ENCODE measurements at places on chromosomes 1 and 21.

DNA sequence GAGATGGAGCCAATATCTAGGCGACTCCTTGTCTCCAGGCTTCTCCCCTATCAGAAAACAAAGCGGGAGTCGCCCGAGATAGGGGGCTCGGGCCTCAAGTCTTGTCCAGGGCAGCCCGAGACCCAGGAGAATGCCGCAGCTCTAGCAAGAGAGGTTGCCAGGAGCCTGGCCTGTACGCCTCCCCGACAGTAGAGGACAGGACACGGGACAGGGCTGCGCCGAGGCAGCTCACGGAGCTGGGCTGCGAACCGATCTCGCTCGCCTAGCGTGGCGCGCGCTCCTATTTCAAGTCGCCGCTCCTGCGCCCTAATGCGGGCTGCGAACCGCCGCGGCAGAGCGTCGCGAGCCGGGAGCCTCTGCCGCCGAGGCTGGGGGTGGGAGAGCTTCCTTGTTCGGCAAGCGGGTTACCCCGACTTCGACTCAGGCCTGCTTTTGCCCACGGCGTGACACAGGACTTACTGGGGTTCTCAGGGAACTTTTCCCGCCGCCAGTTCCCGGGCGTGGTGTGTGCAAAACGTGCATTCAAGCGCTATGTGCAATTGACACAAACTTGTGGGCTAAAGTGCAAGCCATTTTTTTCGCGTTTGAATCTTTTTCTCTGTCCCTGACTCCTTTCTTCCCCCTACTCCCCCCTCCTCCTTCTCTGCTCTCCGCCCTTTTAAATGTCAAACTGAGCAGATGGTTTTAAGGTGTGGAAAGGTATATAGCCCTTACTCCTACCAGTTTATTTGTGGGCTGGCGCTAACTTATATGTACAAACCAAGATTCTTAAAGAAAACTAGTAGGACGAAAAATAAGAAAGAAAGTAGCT is 2.4 kb upstream of the PROX1 start:
- DNase-seq = peak; percentile 29

- no peak for DNase-seq
Observed at GRCh38 chr21:41966872-41967621, 13.2 kb upstream of the C2CD2 start.

- no peak for DNase-seq
Observed at GRCh38 chr21:38712664-38713063, 93.1 kb upstream of the ETS2 start.

DNA sequence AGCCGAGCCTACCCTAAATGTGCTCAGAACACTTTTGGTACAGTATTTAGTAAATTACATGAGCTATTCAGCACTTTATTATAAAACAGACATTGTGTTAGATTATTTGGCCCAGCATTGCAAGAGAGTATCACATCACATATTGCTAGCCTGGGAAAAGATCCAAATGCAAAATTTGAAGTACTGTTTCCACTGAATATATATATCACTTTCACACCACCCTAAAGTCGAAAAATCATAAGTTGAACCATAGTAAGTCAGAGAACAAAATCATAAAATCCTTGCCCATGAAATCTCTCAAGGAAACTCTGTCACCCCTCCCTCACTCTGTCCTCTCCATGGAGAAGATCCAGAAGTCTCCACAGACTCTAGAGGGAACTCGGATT is 33.1 kb downstream of the RGS8 start:
- no peak for DNase-seq

DNA sequence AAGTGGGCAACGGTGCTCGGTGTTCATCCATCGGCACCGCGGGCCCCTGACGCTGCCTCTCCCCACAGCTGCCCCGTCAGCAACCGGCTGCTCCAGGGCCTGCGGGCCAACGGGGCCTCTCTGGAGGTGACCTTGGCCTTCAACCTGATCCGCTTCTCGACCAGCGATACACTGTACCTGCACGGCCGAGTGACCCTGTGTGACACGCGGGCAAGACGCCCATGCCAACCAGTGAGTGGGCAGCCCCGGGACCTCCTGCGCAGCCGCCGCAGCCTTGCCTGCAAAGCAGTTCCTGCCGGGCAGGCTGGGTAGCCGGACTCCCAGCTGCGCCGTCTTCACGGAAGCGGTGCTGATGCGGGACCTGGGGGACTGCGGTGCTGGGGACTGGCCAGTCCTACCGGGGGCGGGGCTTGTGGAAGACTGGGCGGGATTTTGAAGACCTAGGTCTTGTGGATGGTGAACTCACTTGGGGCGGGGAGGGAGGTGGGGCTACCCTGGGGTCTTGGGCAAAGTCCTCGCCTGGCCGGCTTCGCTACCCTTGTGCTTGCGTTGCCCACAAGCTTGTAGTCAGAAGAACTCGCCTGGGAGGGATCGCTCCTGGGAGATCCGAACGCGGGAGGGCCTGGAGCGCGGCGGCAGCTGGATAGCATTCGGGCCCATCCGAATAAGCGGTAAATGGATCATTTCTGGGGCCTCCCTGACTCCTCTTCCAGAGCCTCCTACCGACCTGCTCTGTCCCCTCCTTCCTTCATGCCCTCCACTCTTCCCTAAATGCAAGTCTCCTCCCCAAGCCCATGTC is 8.8 kb upstream of the CEP85 start:
- DNase-seq = no peak

- DNase-seq = no peak
Observed at GRCh38 chr1:221087919-221088318, 208.7 kb downstream of the HLX start.

DNA sequence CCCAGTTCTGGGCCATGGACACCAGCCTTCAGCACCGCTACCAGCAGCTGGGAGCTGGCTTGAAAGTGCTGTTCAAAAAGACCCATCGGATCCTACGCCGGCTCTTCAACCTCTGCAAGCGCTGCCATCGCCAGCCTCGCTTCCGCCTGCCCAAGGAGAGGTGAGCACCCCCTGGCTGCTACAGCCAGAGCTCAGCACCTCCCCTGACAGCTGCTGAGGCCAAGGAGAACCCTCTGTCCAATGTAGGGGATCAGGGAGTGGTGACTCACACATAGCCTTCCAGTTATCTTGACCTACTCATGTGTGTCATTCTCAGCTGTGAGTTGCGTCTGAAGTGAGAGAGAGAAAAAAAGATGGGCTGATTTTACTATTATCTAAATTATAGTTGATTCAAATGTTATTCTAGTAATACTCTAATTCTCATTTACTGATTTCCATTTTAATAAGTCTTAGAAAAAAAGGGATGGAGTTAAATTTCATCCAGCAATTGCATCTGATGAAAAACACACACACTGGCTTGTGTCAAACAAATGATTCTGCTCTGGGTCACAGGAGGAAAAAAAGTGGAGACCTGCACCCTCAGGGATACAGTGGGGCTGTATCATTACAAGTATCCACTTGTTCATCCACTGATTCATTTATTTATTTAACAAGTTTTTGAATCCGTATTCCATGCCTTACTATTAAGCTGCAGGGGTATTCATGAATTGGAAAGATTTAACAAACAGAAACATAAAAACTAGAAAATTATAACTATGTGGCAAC is 108.0 kb downstream of the BRINP2 start:
- no peak for DNase-seq

DNA sequence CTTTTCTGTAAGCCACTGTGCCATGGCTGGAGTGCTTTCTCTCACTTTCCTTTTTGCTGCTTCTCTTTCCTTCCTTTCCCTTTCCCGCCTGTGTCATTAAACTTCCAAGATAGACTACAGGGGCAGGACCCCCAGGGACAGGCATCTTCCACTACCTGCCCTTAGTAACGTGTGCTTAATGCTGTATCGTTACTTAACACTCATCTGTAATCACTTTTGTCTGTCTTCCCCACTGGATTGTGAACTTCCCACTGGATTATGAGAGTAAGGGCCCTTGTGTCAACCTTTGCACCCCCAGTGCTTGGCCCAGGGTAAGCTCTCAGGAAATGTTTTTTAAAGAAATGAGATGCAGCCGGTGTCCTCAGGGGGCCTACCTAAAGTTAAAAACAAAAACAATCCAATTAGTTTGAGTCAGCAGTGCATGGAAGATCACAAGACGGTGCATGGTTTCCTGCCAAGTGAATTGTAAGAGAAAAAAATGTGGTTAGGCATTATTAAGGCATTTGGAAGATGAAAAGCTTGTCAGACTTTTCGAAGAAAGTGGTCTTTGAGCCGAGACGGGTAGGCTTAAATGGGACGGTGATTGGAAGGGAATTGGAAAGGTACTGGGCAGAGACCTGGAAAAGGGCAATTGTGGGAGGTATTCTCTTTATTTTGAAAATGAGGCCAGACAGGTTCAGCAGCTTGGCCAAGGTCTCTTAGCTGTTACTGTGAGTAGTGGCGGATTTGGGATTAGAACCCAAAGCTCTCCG is 958 bp downstream of the LYPLAL1 start:
- peak; percentile 45 for DNase-seq

DNA sequence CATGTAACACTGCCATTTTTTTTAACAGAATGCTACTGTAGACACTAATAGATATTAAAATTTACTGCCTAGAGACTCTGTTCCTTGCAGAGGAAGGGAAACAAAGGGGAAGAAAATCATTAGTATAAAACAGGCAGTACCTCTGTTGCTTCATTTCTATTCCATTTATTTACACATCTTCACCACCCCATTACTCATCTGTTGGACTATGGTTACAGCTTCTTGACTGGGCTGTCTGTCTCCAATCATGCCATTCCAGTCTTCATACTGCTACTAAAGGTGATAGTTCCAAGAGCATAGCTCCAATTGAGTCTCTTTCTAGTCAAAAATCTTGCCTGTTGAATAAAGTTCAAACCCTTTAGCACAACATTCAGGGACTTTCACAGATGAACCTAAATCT is 22.2 kb upstream of the GPR25 start:
- no peak for DNase-seq

- no peak for DNase-seq
Observed at GRCh38 chr1:59737638-59738037, 77.1 kb upstream of the HOOK1 start.

- no peak for DNase-seq
Observed at GRCh38 chr1:104266612-104267011, 516.9 kb downstream of the AMY1C start.

- DNase-seq = peak; percentile 56
Observed at GRCh38 chr1:209755926-209756614, at the start of gene TRAF3IP3. TSS of gene TRAF3IP3 (plus strand) at chr1:209756053. CDS start at chr1:209760040, 3,987 bp downstream.

GRCh38 chr1:7702365-7702764 is 68.7 kb upstream of the VAMP3 start:
- DNase-seq = no peak

- peak; percentile 9 for DNase-seq
Observed at GRCh38 chr1:204564835-204565234, 48.6 kb downstream of the MDM4 start.

DNA sequence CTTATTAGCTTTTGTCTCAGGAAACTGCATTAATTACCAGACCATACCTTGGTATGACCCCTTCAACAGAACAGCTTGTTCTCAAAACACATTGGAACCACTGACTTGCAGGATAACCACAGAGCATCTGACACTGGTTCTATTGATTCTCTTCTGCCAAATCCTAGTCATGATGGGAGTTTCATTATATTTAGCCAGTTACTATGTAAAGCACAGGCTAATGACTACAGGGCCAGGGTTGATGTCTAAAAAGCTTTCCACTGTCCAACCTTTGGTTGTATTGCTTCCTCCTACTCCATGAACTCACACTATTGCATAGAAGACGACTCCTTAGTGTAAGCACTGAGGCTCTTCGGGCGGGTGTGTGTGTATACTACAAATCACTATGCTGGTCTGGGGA is 3.8 kb downstream of the STMN1 start:
- no peak for DNase-seq

GRCh38 chr1:246418565-246419312 is 88.3 kb downstream of the SMYD3 start:
- DNase-seq = no peak

GRCh38 chr1:162067466-162067865 is 2.0 kb upstream of the NOS1AP start:
- DNase-seq = no peak

DNA sequence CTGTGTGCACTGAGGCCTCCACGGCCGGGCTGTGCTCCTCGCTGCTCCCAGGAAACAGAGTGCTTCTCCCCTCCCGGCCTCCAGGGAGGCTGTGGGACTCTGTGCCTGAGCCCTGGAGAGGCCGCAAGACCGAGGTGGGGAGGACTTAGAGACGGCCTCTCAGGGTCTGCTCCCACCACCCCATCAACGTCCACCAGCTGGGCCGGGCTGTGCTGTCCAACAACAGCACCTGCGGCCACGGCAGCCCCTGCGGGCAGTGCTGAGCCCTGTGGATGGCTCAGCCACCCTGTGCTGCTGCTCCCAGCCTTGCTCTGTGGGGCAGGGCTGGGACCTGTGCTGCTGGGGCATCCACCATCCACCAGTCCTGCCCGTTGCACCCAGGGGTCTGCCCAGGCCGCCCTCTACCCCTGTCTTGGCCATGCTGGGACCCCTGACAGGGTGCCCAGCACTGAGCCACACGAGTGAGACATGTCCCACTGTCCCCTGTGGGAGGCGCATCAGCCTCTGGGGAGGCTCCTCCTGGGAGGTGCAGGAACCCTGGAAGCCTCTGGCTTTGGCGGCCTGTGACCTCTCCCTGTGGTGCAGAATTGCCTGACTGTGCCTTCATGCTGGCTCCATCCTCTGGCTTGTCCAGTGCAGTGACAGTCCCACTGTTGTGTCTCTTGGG is 31.2 kb upstream of the LRRC3 start:
- no peak for DNase-seq

DNA sequence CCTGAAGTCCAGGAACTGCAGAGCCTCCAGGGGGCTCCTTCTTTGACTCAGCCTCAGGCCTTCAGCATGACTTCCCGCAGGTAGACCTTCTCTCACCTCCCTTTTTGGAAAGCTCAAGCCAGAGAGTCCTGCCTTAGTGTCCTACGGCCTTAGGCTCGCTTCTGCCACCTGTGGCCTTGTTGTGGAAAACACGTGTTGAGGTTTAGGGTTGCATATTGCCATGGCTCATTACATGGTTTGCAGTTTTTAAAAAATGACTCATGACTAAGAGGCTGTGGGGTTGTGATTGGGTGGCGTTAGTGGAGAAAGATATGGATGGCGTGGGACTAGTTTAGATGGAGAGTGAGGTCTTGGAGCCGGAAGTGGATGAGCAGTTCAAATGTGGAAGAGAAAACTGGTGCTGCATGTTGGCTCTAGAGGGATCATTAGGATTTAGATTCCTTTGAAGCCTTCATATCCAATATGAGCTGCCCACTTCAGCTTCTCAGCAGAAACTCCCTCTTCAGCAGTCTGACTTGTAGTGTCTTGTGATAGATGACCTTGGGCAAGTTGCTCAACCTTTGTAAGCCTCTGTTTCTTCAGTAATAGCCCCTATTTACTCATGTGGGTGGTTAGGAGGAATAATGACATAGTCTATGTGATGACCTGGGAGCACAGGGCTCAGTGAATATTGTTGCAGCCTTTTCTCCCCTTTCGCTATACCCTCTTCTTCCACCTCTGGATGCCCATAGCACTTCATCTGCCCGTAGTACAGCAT is 6.5 kb upstream of the FGGY start:
- no peak for DNase-seq

DNA sequence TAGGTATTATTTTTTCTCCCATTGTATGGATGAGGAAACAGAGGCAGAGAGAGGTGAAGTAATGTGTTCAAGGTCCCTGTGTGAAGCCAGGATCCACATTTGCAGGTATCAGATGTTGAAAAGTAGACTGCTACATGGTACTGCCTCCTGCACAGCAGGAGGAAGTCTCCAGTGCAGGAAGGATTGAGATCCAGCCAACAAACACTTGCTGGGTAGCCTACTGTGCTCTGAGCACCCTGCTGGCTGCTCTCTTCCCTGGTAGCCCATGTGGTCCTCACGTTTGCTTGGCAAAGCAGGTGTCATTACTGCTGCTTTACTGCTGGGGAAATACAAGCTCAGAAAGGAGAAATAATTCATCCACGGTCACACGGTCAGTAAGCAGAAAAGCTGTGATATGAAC is 21.3 kb upstream of the GRIK3 start:
- DNase-seq = no peak

GRCh38 chr1:56295949-56296929 is 283.1 kb downstream of the PLPP3 start:
- no peak for DNase-seq

Data from stimulated activated naive CD4-positive, alpha-beta T cell (primary cell).